Subcutaneous adipose tissue (tissue), 4 donors: ENCODE measurements at places on chromosomes 6 and 20. TPM values are rescaled to one million over a fixed set of nuclear protein-coding genes. Genes with fewer than 3 reads are reported as not detected.

The LY6G6C gene
- not detected for total RNA-seq

The GPR63 gene
- 0.34 TPM for total RNA-seq

The PI16 gene
- 23.8 TPM for total RNA-seq

The NKX2-2 gene
- total RNA-seq: not detected

The DEFB119 gene
- not detected for total RNA-seq

The FYN gene
- 279 TPM for total RNA-seq

The HACE1 gene
- total RNA-seq: 22.0 TPM

The ABCF1 gene
- total RNA-seq: 22.3 TPM

The VGLL2 gene
- total RNA-seq: not detected

The LTB gene
- total RNA-seq: 0.66 TPM

The ENPP1 gene
- 80.6 TPM for total RNA-seq

The TGM2 gene
- 28.9 TPM for total RNA-seq

The PRPF6 gene
- 44.3 TPM for total RNA-seq

The TRIM31 gene
- not detected for total RNA-seq
